ENCODE measurements at places on chromosomes 1 and 21.

DNA sequence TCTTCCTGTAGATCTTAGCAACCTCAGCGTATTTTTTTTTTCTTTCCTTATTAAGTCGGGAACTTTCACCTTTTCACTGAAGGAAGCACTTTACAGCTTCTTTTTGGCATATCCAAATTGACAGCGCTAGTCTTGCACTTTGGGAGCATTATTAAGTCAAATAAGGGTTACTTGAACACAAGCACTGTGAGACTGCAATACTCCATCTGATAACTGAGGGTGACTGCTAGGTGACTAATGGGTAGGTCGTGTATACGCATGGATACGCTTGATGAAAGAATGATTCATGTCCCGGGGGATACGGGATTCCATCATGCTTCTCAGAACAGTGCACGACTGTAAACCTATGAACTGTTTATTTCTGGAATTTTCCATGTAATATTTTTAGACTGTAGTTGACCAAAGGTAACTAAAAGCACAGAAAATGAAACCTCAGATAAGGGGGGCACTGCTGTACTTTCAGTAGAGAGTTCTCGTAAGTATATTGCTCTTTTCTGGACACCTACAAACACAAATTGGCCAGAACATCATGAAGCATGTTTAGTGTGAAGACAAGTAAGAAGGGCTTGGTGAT is 364.7 kb downstream of the SMYD3 start:
- no peak for DNase-seq

- no peak for DNase-seq
Observed at GRCh38 chr1:183100361-183100974, 77.2 kb downstream of the LAMC1 start.

GRCh38 chr1:222250376-222250775 is 297.5 kb downstream of the HHIPL2 start:
- DNase-seq = no peak

DNA sequence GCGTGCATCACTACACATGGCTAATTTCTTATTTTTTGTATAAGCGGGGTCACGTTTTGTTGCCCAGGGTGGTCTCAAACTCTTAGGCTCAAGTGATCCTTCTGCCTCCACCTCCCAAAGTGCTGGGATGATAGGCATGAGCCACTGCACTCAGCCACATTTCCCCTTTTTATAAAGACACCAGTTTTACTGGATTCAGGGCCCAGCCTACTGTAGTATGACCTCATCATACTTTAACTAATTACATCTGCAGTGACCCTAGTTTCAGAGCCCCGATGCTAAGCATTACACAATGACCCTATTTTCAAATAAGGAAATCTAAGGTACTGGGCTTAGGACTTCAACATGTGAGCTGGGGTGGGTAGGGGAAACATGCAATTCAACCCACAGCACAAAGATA is 31.8 kb upstream of the ENAH start:
- DNase-seq = no peak

DNA sequence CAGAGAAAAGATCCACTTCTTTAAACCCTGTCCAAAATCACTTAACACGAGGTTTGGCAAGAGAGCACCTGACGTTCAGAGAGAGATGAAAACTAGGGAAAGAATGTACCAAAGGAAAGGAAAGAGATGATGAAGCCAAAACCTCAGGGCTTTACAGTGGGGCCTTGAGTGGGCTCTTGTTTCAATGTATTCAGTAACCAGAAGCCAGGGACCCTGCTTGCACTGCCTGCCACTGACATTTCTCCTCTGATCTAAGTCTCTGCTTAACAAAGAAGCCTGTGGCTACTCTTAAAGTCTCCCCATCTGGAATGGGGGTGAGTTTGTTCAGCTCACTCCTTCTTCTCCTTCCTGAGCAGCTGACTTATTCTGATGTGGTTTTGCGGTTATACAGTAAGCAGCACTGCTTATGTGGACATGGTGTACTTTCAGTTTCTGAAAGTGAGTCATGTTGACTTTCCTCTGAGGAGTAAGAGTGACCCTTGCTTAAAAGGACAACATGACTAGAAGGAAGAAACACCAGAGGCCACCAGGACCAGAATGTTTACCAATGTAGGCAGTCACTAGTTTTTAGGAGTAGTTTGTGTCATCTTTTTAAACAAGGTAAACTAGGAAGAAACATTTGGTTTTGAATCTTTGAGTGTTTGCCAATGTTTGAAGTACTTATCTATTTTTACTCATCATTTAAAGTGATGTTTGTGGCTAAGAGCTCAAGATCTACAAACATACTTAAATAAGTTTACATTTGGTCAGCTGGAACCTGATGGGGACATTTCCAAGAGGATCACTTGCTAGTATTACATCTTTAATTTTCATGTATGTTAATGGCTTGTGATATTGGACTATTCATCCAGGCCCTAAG is 87.4 kb downstream of the FASLG start:
- no peak for DNase-seq

- no peak for DNase-seq
Observed at GRCh38 chr21:31176080-31176551, 137.8 kb upstream of the KRTAP19-8 start.

DNA sequence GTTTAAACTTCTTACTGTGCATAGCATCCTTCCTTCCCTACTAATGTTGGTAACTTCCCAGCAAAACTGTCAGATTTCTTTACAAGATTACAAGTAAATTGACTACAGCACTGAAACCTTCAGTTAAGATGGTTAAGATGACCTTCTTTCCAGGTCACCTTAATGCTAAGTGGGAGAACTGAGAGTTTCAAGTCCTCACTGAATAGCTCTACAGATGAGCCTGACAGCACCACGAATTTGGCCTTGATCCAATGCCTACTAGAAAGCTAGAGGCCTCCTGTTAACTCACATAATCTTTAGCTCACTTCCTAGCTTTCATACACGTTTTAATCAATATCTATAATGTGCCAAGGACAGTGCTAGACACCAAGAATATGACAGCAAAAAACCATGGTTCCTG is 276.0 kb upstream of the PLD5 start:
- no peak for DNase-seq

DNA sequence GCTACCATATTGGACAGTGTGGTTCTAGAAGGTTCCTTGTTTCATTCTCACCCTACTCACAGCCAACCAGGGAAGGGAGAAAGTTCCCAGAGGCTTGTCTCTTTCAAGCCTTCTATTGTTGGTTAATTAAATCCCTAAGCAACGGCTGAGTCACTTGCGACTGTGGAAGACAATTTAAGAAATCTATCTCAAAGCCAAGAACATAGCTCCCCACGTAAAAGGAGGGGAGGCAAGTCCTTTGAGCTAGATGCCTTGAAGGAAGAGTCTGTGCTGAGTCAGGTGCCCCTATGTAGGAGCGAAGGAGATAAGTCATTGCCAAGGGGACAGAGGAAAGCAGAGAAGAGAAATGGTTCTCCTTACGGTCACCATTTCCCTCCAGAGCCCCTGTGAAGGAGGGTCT is 79.4 kb upstream of the PPP2R5A start:
- DNase-seq = no peak

GRCh38 chr21:44480200-44481053 is 25.1 kb downstream of the LRRC3 start:
- no peak for DNase-seq

DNA sequence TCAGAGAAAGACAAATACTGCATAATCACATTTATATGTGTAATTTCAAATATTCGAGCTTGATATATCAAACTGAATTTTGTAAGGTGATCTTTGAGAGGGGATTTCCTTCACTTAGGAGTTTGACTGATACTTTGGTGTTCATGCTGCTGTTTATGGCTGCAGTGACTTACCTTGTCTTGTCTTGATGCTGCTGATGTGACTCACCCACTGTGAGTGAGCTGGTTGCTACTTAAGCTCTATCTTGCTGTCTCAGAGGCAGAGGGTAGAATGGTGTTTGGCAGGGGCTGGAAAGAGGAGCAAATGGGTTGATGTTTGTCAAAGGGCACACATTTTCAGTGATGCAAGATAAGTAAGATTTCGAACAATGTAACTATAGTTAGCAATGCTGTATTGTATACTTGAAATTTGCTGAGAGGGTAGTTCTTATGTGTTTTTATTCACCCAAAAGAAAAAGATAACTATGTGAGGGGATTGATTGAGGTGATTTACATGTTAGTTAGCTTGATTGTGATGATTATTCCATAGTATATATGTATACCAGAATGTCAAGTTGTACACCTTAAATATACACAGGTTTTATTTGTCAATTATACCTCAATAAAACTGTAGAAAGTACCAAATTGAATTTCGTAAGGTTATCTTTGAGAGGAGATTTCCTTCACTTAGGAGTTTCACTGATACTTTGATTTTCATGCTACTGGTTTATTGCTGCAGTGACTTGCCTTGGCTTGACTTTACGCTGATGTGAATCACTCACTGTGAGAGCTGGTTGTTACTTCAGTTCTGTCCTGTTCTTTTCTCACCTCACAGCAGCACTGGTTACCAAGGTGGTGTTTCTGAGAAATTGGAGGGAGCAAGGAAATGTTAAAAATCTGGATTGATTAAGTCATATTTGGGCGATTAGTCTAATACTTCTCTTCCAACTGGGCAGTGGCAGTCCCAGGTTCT is 94.5 kb upstream of the SLC5A9 start:
- no peak for DNase-seq

DNA sequence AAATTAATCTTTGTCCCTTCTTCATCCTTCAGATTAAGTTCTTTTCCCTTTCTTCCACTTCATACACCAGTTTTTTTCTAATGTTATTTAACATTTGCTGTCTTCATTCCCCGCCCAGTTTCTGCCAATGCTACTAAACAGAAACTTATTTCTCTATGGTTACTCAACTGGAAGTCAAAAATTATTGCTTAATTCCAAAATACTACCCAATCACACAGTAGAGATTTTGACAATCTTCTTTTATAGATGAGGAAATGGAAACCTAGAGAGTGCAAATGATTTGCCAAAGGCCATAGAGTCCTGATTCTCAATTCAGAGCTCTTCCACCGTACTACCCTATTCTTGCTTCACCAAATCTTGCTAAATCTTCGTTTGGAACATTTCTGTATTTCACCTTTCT is 58.1 kb upstream of the SH3GLB1 start:
- no peak for DNase-seq

DNA sequence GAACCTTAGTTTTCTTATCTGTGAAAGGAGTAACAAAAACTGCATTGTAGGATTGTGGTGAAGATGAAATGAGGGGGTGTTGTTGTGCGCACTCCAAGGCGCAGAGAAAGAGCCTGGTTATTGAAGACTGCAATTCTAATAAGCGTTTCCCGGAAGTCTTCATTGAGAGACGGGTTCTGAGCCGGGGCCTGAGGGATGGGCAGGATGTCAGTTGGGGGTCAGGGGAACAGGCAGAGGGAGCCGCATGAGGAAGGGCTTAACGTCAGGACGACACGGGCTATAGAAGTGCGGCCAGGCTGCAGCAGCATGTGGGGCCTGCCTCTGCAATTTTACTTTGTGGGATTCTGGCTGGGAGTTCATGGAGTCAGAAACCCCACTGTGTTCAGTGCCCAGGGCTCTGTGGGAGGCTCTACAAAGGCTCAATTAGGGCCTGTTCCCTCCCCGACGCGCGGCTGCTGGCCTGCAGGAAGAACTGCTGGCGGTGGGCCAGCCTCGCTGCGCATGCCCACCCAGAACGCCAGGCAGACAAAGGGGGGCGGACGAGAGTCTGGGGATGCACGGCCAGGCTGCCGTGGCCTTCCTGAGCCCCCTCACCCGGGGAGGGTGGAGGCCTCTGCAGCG is 20.7 kb downstream of the TRIM62 start:
- DNase-seq = no peak
